ENCODE measurements at places on chromosomes 7 and 10.

GRCh38 chr7:27191161-27191731 is 6.2 kb upstream of the HOXA11 start:
- no peak for DNase-seq

DNA sequence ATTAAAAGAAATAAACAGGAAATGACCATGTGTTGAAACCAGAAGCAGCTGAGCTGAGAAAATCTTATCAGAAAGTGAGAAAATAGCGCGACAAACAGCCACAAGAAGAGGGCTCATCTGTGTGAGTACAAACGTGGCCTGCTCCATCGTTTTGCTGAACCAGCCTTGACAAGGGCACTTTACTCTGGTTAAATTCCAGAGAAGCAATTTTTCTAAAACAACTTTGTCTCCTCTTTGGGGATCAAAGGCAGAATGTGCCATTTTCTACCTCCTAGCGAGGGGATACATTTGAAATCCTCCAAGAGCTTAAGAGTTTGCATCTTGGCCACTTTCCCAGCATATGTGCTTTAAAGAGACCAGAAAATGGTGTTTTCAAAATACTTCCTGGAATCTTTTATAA is 51.3 kb upstream of the VIPR2 start:
- no peak for DNase-seq

DNA sequence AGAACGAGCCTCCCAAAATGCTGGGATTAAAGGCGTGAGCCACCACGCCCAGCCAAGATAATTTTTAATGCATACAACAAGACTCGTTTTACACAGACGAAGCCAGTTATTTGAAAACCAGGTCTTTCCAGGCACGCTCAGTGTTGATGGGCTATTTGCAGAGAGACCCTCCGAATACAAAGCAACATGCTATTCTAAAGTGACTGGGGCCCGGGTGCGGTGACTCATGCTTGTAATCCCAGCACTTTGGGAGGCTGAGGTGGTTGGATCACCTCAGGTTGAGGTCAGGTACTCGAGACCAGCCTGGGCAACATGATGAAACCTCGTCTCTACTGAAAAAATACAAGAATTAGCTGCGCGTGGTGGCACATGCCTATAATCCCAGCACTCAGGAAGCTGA is 795 bp upstream of the AZGP1 start:
- DNase-seq = no peak

- DNase-seq = no peak
Measured at GRCh38 chr7:76364198-76364584, 5.4 kb upstream of the YWHAG start.

- no peak for DNase-seq
Measured at GRCh38 chr7:128264477-128264876, 23.4 kb downstream of the LEP start.

GRCh38 chr10:72539137-72539536 is 86.7 kb downstream of the MICU1 start:
- DNase-seq = no peak

GRCh38 chr10:128035557-128035973 is 90.7 kb downstream of the MKI67 start:
- peak; percentile 75 for DNase-seq

DNA sequence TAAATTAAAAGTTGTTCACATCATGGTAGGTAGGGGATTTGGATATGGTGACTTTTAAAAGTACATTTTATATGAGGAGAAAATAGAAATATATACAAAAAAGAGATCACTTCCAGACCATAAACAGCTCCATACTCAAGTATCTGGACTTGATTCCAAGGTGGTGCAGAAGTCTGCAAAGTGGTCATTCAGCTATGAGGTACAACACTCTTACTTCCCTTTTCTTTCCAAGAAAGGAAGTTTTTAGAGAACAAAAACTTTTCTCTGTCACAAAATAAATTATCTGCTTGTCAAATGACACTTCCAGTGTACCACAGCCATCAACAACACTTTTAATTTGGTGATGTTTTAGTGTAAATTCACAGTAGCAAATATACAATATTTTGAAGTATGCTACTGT is 1013.5 kb downstream of the GATA3 start:
- no peak for DNase-seq

GRCh38 chr7:7816084-7816483 is 97.7 kb upstream of the RPA3 start:
- DNase-seq = no peak

DNA sequence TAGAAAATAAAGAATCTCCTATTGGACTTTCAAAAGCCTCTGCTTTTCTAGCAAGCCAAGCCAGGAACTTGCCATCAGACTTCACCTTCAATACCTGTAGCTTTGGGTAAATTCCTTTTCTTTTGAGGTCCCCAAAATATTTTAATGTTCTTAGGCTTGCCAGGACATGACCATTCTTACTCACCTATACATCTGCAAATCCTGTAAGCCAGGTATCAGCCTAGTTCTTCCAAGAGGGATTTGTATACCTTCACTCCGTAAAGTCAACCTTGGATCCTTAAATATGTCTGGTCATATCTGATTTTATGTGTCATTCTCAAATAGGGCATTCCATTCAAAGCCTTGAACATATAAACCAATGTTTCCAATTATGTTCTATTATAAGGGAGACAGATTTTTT is 210.6 kb upstream of the CELF2 start:
- no peak for DNase-seq

GRCh38 chr7:151508991-151509390 is 10.7 kb downstream of the RHEB start:
- DNase-seq = no peak

- DNase-seq = no peak
Measured at GRCh38 chr7:133510326-133511055, 257.6 kb downstream of the EXOC4 start.

DNA sequence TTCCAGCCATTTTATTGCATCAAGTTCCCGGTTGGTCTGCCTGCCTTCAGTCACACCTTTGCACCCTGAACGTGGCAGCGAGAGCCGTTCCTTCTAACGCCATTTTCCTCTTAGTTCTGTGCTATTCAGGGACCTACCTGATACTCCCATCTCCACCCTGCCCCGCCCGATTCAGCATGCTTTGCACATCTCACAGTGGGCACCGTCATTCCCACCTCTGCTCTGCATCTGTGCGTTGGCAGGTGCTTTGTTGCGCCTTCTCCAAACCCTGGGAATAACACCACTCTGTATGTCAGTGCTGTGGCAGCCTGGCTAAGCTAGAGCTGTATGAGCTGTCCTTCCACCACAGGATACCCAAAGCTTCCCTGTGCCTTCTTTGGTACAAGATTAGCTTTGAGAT is 96.8 kb downstream of the ACTR3B start:
- no peak for DNase-seq

DNA sequence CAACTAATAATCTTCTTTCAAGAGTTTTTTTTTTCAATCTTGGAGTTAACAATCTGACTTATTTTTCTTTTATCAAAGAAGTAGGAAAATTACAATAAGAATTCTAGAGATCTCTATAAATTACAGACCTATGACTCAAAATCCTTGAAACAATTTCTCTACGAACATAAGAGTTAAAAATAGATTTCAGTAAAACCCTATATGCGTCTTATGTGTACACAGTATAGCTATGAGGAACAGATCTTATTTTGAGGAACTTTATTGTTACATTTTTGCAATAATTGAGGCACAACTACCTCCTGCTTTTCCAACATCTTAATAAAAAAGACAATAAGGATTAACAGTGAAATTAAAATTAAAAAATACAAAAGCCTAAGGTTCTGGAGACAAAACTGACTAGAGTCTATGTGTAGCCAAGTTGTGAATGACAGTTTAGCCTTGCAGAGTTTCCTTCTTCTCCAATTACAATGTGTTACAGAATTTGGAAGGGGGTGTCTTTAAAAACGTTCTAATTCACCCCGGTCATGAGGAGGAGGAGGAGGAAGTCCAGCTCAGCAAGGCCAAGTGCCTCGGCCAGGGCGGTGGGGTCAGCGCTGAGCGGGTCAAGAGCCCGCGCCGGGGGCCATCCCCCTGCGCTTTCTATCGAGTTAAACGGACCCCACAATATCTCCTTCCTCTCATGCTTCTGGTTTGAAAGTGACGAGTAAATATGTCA is 40.5 kb downstream of the AMZ1 start:
- DNase-seq = no peak

GRCh38 chr10:29993319-29993915 is 66.0 kb downstream of the JCAD start:
- DNase-seq = no peak

DNA sequence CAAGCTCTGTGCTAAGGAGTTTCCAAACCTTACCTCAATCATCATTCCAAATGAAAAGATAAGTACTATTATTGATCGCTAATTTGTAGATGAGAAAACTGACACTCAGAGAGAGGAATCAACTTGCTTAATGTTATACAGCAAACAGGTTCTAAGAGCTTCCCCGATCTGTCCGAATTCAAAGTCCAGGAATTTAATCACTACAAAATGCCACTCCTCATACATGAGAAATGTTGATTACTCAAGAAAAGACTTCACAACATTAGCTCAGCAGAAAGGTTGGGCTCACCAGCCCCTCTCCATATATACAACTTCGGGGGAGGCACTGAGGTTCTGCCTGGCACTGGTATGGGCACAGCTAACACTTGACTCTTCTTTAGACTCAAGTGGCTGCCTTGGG is 80.7 kb downstream of the SLC16A9 start:
- DNase-seq = no peak

GRCh38 chr10:64626924-64627323 is 1105.7 kb downstream of the REEP3 start:
- no peak for DNase-seq

DNA sequence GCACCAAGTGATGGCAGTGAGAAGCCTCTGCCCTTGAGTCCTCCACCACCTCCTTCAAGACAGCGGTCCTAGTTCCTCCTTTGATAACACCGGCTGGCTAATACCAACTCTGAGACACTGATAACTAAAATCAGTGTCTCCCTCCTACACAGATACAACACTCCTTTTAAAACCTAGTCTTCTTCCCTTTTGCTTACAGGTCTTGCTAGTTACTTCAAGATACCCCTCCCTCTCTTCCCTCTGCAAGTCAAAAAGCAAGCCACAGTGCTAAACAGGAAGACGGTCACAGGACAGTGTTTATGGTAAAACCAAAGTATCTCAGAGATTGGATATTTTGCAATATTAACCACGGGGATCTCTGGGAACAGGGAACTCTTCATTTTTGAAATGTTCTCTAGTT is 4.6 kb downstream of the AKR1B1 start:
- no peak for DNase-seq

- DNase-seq = no peak
Measured at GRCh38 chr7:26992670-26993069, 103.1 kb downstream of the HOXA1 start.

- DNase-seq = no peak
Measured at GRCh38 chr7:26705567-26705966, 158.8 kb downstream of the SKAP2 start.

DNA sequence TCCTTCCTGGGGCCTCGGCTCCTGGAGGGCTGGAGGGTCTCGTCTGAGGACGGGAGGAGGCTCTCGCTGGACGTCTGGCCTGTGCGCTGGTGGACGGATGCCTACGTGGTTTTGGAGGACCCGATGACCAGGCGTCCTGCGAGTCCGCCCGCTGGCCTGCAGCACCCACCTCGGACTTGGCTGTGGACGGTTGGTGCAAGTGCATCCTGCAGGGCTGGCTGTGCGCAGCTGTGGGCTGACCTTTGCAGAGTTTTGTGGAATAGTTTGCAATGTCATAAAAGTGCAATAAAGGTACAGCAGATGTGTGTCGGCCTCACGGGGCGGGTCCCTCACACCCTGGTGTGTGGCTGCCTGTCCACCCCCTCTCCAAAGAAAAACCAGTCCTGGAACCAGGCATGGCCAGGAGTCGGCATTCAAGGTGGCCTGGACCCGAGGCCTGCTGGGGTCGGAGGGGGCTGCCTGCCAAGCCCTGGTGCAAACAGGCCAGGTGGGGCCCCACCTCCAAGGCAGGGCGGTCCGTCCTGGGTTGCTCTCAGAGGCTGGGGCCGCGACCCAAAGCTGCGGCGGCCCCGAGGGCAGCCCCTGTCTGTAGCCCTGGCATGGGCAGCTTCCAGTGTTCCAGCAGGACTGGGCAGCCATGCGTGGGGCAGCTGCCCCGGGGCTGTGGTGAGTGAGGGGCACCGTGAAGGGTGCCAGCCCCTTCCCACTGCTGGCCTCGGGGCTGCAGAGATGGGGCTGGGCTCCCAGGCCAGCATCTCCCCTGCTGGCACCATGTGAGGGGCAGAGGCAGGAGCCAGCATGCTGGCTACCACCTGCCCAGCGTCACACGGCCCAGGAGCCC is 29.3 kb upstream of the FOXL3 start:
- no peak for DNase-seq

DNA sequence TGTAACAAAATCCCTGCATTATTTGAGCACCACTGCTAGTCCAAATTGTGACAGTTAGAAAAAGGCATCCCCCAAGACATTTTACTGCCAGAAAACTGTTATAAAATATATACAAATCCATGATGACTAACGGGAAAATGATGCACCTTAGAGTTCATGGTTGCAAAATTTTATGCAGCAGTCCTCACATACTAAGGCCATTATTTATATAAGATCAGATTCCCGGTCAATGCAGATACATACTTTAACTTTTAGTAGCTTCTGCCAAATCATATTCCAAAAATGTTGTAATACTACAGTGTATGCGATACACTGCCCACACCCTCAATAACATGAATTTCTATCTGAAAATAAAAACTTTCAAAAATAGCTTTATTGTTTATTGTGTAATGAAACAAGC is 239.9 kb upstream of the ZNF32 start:
- DNase-seq = no peak

DNA sequence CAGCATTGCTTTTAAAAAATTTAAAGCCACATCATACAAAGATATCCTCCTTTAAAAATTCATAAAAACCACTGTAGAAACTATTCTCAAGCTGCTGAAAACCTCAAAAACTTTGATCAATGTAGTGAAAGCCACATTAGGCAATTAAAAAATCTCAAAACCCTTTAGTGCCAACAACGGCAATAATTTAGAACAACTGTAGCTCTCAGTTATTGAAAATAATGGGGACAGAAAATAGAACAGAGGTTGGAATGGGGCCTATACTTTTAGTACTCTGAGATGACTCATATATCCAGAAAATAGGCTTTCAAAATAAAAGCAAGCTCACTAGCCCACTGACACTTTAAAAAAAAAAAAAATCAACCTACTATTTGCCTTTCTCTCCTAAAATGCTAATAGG is 87.5 kb downstream of the GSAP start:
- no peak for DNase-seq

DNA sequence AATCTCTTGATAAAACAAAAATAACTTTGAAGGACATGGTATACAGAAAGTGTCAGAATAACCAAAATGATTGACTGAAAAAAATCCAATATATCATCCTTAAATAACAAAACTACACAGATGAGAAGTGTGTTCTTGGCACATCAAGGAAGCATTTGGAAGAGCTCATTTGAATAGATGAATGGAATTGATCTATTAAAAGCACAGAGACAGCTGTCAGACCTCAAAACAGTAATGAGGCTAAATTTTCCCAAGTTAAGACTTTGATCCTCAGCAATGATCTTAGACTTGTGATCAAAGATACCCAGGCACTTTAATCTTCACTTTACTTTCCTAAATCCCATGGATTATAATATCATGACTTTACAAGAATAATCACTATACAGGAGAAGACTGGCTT is 395.4 kb upstream of the NFE2L3 start:
- no peak for DNase-seq

GRCh38 chr10:69685426-69685801 is 55.4 kb downstream of the FAM241B start:
- DNase-seq = no peak

All from stimulated activated CD4-positive, alpha-beta T cell treated with anti-CD3 and anti-CD28 coated beads, Interleukin-2, amount 100 ng/mL, for 24 hours (primary cell).